Anterior cingulate cortex (tissue), 58 donors: ENCODE measurements at places on chromosomes 4 and X.

GRCh38 chrX:28042260-28042659 lies 61.0 kb upstream of the DCAF8L1 start:
- DNase-seq, result no peak

GRCh38 chr4:174869339-174869738 lies 40.3 kb upstream of the GLRA3 start:
- DNase-seq, result no peak

DNA sequence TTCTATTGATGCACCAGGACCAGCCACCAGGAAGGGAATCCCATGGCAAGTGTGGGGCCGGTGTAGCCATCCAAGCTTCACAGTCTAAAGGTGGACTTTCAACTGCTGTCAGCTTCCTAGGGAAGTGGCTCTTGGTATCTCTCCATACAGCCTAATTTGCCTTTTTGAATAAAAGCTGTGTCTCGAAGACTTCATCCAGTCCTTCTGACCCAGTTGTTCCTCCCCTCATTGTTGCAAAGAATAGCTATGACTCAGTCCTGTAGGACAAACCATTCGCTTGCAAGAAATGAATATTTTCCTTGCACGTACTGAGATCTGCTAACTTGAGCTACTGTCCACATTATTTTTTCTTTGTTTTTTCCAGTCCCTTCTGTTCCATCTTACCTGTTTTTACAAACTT lies 145.1 kb upstream of the CTSO start:
- DNase-seq, result no peak

DNA sequence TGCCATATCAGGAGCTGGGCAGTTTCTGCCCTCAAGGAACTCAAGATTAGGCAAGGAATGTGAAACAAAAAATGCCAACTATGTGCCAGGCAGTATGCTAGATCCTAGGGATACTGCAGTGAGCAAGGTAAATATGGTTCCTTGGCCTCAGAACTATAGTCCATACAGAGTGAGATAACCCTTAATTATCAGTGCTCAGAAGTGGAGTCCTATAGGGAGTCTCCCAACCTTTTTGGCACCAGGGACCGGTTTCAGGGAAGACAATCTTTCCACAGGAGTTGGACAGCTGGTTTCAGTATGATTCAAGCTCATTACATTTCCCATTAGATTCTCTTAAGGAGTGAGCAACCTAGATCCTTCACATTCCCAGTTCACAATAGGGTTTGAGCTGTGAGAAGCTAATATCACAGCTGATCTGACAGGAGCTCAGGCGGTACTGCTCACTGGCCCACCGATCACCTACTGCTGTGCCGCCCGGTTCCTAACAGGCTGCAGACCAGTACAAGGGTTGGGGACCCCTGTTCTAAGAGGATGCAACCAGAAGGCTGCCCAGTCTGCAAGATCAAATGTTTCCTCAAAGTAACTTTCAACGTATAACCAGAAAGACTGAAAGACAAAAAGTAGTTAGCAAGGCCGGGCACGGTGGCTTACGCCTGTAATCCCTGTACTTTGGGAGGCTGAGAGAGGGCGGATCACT lies 1.7 kb upstream of the SRP72 start:
- DNase-seq, result no peak

- DNase-seq, result no peak
These were observed 40.0 kb downstream of the HHIP start for GRCh38 chr4:144685911-144686310.

DNA sequence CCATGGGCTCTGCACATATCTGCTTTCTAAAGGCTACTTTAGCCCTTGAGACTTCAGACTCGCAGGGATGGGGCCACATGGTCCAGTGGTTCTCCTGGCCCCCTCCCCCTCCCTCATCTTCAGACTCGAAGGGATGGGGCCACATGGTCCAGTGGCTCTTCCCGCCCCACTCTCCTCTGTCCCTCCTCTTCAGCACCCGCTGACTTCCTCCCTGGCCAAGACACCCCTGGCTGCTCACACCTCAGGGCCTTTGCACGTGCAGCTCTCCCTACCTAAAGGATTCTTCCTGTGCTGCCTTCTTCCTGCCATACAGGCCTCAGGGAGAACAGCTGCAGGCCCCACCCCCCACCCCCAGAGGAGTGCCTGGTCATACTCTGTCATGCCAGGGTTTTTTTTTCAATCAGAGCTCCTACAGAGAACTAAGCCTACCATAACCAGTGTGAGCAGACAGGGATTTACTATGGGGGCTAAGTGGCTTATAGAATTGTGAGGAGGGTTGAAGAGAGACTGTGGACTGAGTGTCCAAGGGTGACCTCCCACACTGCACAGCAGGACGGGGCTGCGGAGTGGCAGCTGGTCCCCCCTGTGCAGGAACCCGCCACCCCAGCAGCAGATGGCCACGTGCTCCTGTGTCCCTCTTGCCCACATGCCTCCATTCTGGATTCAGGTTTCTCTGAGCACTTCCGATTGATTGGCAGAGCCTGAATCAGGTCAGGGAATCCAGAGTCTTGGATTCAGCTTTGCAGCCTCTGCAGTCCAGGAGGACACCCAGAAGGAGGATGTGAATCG lies 6.1 kb upstream of the SPON2 start:
- DNase-seq, result no peak

DNA sequence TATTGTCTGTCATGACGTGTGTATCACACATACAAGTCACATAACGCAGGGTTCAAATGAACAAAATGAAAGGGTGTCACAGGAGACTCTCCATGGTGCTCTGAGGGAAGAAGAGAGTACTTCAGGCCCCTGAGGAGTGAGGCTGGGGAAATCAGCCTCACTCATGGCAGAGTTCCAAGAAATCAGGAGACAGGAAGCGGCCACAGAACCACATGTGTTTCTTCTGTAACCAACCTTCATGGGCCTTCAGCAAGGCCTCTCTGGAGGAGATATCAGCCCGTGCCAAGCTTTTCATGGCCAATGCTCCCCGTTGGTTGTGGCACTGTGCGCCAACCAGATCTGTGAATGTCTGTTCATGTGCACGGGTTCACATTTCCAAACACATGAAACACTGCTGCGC lies 76.0 kb downstream of the NAT8L start:
- no peak for DNase-seq
